ENCODE measurements at places on chromosomes 16 and 17.
A peak's percentile ranks its signal among the peaks of the same experiment; 100 is the strongest.

GRCh38 chr16:83482545-83483162 is 325.1 kb upstream of the HSBP1 start:
- no peak for DNase-seq

- no peak for DNase-seq
These were observed 72.9 kb upstream of the CCL2 start for GRCh38 chr17:34182036-34182803.

GRCh38 chr16:78137179-78137578 is 37.7 kb downstream of the WWOX start:
- no peak for DNase-seq

DNA sequence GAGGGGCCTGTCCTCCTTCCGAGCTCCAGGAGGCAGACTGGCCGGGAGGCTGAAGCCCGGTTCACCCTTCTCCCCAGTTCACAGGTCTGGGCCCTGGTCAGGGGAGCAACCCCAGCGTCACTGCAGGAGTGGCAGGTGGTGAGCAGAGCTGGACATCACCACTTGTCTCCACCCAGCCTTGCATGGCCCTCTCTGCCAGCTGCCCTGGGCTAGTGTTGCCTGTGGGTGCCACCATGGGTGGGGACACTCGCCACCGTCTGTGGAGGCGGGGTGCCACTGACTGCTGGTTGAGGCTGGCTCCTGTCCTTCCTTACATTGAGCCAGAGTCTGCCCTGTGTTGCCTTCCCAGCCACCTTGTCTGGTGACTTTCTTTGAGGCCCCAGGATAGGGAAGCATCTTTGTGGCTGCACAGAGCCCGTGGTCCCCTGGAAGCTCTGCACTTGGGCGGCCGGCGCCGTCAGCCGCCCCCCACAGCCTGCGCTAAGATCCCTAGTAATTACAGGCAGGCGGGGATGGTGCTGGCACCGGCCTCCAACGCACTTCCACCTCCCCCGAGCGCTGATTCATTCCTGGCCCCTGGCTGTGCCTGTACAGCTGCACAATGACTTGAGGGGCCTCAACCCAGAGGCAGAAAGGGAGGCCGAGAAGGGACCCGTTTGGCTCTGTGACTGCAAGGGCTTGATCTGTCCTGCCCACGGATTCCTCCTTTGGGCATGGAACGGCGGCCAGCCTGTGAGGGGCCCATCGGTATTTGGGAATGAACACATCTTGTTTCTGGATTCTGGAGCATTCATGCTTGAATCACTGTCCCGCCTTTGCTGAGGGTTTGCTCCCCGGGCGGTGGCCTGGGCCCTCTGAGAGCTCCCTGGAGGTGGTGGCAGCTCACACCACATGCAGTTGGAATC is 5.2 kb downstream of the BAIAP2 start:
- DNase-seq, result no peak

- DNase-seq, result no peak
These were observed 57.2 kb upstream of the RHBDL3 start for GRCh38 chr17:32208436-32208835.

- DNase-seq, result peak; percentile 71
These were observed 499 bp downstream of the PIP4K2B start for GRCh38 chr17:38798614-38799500.

- no peak for DNase-seq
These were observed 27.6 kb downstream of the FCSK start for GRCh38 chr16:70481929-70482536.

- DNase-seq, result no peak
These were observed 190.3 kb downstream of the RBFOX3 start for GRCh38 chr17:79420318-79421243.

- DNase-seq, result no peak
These were observed 251.6 kb downstream of the KCNJ2 start for GRCh38 chr17:70420861-70421445.

DNA sequence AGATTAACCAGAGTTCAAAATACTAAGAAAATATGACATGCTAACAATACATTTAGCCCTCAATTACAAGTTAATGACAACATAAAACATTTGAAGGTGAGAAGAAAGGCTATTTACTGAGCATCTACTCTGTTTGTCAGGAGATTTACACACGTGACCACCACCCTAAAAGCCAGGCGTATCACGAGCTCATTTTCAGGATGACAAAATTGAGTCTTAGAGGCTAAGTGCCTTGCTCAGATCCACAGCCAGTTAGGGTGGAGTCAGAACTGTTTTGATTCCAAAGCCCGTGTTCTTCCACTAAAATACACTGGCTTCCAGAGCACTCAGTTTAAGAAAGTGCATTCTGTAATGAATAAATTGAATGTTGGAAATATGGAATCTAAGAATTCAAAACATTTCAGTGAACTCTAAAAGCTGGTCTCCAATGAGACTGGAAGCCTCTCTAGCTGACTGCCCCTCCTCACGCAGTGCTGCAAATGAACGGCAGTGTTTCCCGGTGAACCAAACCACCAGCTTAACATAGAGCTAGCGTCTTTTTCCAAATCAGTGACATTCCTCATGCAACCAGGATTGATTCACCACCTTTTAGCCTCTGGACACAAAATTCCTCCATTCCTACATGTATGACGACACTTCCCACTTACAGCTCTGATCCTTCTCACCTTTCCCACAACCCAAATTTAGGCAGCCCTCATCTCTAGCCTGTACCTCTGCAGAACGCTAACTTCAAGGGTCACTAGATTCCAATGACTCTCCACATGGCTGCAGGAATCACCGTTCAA is 5.9 kb downstream of the ZDHHC7 start:
- no peak for DNase-seq

DNA sequence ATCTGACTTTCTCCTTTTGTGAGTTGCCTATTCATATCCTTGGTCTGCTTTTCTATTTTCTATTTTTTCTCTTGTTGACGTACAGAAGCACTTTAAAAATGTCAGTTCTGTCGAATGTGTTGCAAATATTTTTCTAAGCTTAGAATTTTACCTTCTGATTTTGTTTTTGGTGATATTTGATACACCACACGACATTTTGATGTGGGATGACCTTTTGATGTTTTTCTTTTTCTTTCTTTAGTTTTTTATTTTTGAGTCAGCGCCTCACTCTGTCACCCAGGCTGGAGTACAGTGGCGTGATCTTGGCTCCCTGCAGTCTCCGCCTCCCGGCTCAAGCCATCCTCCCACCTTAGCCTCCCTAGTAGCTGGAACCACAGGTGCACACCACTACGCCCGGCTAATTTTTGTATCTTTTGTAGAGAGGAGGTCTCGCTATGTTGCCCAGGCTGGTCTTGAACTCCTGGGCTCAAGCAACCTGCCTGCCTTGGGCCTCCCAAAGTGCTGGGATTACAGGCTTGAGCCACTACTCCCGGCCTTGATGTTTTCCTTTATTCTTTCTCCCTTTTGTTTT is 39.6 kb downstream of the WSB1 start:
- no peak for DNase-seq

DNA sequence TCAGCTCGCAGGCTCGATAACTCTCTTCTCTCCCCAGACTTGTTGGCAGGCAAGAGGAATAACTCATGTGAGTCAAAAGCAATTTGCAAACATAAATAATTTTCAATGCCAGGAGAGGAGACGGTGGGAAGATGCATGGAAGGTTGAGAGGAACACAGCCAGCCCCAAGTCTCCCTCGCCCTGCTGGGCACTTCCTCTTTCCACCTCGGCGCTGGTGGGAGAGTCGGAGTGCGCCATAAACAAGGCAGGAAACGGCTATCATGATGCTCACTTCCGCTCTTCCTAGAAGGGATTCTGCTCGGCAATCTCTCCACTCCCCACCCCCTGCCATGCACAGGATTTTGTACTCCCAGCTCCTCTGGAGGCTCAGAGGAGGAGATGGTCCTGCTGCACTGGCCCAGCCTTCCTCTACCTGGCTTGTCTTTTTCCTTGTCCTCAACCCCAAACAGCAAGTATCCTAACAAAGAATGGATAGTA is 13.0 kb downstream of the CBX4 start:
- DNase-seq, result no peak

DNA sequence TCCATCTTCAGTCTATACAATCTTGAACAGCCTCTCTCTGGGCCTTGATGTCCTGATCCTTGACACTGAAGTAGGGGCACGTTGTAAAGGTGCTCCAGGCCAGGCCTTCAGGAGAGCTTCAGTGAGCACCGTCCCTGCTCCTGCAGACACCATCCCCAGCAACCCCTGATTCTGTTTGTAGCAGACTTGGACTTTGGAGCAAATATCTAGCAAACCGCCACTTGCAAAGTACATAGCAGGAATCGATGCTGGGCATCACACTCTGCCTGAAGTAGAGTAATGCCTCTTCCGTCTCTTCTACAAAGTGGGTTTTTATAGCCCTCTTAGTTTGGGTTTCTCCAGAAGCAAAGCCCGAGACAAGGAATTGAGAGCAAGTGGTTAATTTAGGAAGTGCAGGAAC is 169.1 kb downstream of the SALL1 start:
- no peak for DNase-seq

DNA sequence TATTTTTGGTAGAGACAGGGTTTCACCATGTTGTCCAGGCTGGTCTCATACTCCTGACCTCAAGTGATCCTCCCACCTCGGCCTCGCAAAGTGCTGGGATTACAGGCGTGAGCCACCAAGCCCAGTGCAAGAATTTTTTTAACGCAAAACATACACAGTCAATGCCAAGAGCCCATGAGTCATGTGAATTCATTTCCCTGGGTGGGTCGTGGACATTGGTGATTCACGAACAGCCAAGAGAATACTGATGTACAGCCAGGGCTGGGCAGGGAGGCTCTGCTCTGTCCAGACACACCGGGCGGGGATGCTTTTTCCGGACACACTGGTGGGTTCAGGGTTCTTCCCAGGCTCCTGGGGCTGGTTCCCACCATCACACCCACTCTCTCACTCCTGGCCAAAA is 17.7 kb downstream of the SLC38A8 start:
- no peak for DNase-seq

- DNase-seq, result no peak
These were observed 14.1 kb downstream of the PHF12 start for GRCh38 chr17:28937044-28937729.

GRCh38 chr16:85514295-85514597 is 98.9 kb upstream of the GSE1 start:
- no peak for DNase-seq

DNA sequence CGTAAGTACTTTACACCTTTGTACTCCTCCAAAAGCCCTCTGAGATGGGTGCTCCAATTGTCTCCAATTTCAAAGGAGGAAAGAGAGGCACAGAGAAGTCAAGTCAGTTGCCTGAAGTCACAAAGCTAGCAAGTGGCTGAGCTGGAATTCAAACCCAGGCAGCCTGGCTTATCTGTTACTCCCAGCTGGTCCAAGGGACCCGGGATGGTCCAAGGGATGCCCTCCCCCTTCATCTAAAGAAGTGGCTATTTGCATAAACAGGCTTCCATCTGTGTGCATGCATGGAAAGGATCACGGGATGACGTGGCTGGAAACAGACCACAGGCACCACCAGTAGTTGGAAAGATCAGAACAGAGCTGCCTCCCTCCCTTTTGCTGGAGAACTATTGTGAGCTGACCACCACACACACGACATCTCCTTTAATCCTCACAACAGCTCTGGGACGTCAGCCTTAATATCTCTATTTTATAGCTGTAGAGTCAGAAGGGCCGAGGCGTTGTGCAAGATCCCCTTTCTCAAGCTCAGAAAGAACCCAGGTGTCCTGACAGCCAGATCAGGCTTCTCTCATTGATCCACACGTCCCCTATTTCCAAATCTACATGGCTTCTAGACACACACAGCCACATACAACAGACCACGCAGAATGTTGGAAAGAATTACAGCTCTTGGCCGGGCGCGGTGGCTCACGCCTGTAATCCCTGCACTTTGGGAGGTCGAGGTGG is 10.9 kb upstream of the COL1A1 start:
- no peak for DNase-seq

- no peak for DNase-seq
These were observed 48.8 kb downstream of the NLRC5 start for GRCh38 chr16:57038166-57038565.

DNA sequence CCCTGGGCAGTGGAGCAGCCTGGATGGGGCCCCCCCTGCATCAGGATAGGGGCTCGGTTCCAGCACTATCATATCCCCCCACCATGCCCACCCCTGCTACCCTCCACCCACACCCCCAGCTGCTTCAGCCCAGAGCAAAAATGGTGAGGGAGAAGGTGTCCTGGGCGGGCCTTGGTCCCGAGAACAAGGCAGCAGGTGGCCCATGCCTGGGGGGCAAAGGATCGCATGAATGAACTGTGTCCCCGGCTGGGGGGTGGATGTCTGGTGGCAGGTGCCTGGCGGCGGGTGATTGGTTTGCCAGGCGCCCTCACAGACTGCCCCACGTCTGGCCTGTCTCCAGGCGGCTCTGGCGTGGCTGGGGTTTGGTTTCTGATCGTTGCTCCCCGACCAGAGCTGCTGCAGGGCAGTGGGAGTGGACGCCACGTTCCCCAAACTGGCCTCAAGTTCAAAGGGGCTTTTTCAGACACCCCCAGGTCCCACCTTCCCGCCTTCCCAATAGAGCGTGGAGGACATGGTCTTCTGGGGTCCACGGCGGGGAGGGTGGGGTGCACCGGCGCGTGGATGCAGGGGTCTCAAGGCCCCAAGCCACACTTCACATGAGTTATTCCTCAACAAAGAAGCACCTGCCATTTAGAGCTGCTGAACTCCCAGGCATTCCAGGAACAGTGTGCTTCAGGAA is 12.6 kb downstream of the UTS2R start:
- DNase-seq, result no peak

DNA sequence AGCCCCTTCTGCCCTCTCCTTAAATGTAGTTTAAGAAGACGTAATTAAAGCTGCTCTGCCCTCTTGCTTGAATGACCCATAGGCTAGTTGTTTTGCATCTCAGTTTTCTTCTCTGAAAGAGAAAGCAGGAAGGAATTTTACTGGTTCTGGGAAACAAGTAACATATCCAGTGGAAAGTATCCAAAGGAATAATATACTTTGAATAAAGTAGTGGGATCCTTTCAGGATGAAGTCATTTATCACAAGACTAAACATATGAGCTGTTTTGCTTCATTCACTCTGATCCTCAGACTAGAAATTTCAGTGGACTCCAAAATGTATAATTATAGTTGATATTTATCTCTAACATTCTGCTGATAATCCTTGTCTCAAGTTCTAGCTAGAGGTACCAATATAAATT is 1297.6 kb upstream of the GOT2 start:
- no peak for DNase-seq

DNA sequence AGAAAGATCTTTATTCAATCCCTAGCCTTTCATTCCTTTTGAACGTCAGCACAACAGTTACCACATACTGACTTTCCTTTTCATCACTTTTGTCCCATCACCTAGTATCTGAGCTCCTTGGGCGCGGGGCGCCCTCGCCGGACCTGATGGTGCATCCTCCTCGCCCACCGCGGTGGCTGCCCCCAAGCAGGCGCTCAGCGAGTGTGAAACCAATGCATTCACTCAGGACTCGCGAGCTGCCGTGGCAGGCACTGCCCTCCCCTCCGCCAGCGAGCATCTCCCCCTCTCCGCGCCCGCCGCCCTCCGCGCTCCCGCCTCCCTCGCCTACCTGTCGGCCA is 756 bp downstream of the KLHL11 start:
- DNase-seq, result no peak

- DNase-seq, result no peak
These were observed 670 bp upstream of the CTF1 start for GRCh38 chr16:30895627-30896260.

GRCh38 chr16:89983536-89983935 is 35.0 kb downstream of the DEF8 start:
- no peak for DNase-seq
